HTR-8/SVneo (cell line): ENCODE measurements at places on chromosomes 16 and 17.

GRCh38 chr17:78844301-78845005 lies 3.8 kb upstream of the USP36 start:
- DNase-seq, result no peak

DNA sequence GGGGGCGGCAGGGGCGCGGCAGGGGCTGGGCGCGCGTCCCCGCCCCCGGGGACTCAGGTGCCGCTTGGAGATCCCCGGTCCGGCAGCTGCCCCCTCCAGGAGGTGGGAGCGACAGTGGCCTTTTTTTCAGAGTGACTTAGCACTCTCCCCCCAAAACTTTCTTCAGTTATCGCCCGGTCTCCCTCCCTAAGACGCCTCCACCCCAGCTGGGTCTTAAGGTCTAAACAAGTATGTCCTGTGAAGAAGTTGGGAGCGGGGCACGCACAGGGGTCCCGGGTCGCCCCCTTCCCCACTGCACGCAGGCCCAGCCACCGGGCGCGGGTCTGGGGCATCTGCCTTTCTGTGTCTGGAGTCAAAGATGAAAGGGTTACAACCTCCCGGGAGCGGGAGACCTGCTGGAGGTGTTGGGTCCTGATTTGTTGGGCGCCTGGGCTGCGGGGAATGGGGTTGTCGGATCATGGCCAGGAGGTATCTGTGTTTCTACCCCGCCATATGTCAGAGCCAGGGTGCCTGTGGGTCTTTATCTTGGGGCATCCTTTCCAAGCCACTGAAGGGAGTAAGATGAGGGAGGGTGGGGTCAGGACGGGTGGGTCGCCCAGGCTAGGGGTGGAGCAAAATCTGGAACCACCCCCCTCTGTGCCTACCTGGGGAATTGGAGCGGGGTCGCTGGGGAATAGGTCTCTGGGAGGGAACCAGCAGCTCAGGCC lies 757 bp downstream of the FMNL1 start:
- DNase-seq, result no peak

DNA sequence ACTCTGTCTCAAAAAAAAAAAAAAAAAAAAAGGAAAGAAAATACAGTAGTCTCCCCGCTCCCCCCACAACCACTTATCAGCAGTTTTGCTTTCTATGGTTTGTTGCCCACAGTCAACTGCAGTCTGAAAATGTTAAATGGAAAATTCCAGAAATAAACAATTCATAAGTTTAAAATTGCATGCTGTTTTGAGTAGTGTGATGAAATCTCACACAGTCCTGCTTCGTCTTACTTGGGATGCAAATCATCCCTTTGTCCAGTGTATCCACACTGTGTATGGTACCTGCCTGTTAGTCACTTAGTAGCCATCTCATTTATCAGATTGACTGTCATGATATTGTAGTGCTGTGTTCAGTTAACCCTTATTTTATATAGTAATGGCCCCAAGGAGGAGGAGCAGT lies 41.5 kb downstream of the NF1 start:
- no peak for DNase-seq

DNA sequence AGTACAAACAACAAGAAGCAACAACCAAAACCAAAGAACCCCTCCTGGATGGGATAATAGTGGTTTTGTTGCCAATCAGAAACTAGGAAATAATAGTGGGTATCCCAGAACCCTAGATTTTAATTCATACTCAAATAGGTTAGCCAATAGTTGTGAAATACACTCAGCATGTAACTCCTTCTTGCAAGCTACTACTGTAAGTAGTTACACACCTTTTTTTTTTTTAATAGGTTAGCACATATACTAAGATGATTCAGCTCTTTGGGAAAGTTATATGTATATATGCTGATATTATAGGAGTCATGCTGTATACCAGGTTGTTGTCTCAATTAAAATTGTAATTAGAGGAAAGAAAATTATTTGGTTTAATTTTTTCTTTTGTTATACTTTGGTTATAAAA lies 92.5 kb upstream of the HAS3 start:
- DNase-seq, result no peak

- no peak for DNase-seq
Measured at GRCh38 chr16:6836766-6837165, 495.9 kb upstream of the RBFOX1 start.

GRCh38 chr17:1834380-1835149 lies 4.8 kb downstream of the RPA1 start:
- no peak for DNase-seq
